ENCODE measurements at places on chromosomes 6 and 20.

- DNase-seq = no peak
These were observed 29.5 kb upstream of the IFNGR1 start for GRCh38 chr6:137248702-137249101.

GRCh38 chr6:144931172-144932035, 646.3 kb downstream of the UTRN start:
- DNase-seq = no peak

DNA sequence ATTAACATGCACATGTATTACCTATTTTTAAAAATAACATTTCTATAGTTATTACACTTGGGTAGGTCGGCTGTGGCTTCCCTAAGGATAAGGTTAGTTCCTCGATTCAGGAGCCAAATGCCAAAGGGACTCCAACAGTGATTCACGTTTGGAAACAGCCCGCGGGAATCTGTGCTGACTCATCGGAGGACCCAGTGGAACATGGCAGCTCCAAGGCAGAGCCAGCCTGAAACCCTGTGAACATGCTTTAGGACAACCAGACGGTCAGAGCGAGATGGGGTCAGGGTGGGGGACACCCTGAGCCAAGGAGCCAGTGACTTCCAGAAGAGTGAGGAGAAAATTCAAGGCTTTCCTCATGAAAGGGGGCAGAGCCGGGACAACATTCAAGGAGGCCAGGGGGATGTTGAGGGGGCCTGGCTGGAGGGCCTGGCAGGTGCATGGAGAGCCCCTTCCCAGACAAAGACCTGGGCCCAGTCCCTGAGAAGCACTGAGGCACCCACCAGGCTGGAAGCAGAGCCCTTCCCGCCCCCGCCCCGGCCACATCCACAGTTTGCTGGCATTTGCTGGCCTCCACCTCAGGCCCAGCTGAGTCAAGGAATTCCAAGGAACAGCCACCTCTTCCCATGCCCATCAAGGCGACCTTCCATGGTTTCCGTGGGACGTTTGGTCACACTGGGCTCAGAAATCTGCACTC, 133.2 kb downstream of the SNX5 start:
- no peak for DNase-seq

DNA sequence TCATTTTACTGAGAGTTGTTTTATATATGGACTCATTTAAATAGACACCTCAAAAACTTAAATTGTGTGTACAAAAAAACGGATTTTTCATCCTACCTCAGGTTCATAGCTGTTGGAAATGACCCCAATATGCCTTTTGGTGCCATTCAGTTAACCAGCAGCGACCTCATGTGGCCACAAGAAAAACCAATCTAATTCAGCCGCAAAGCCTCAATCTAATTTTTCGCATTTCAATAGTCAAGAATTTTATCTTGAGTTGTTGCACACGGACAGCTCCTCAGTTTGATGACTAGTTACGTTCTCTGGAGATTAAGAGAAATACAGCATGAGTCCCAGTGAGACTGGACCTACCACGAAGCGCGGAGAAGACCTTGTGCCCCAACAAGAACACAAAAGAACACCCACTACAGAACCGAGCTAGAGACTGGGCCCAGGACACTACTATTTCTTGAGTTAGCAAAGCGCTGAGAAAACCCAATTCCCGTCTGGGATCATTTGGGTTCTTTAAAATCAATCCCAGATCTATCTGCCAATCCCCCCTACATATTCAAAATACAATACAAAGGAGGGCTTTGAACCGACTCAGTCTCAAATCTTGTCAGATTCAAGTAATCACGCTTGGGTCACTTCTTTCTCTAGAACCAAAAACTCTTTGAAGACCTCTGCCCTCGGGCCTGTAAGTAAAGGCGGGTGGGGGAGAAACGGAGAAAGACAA, 1.1 kb downstream of the TCP11 start:
- DNase-seq = no peak

- no peak for DNase-seq
These were observed 129.5 kb upstream of the GGTLC1 start for GRCh38 chr20:24118034-24118433.

DNA sequence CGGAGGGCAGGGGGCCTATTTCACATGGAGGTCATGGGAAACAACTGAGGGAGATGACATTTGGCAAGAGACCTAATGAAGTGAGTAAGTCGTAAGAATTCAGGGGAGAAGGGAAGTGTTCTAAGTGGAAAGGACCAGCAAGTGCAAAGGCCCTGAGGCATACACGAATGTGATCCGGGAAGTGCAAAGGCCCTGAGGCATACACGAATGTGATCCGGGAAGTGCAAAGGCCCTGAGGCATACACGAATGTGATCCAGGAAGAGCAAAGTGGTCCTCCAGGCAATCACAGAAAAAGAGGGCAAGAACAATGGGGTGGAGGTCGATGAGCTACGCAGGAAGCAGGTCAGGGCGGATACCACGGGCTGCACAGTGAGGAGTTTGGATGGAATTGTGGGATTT, 24.2 kb upstream of the EXOC2 start:
- no peak for DNase-seq

DNA sequence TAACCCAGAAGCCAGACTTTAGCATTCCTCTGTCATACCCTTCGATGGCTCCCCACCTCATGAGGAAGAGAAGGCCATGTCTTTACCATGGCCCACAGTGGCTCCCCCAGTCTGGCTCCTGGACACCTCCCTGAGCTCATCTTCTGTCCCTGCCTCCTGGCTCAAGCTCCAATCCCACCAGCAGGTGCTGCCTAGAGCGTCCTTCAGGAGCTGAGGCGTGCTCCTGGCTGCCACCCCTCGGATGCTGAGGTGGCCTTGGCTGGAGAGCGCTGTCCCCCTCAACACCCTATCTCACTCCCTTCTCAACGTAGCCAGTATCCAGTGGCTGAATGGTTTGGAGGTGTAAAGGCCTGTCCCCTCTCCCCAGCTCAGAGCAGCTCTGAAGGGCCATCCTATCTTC, 47.4 kb upstream of the RANBP9 start:
- no peak for DNase-seq

GRCh38 chr6:124008000-124008987, 204.6 kb downstream of the NKAIN2 start:
- no peak for DNase-seq

GRCh38 chr6:31272436-31272835, 544 bp upstream of the HLA-C start:
- DNase-seq = no peak

DNA sequence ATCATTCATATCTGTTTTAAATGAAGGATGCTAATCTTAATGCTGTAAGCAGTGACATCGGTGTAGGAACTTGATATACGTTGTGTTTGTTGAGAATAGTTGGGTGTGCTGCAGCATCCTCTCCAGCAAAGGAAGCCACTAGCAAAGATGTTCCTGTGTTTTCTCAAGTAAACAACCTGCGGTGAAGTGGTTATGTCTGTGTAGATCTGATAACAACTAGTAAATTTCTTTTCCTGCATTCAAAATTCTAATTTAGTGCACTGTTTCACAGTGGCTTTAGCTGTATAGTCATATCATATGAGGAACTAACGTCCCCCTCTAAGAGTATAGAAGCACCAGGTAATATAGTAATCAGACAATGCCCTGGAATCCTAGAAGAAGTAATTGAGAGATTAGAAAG, 38.7 kb downstream of the NCOA7 start:
- DNase-seq = no peak

- DNase-seq = no peak
These were observed 16.2 kb upstream of the BLCAP start for GRCh38 chr20:37543828-37544227.

- DNase-seq = no peak
These were observed 441.4 kb downstream of the COL12A1 start for GRCh38 chr6:74764486-74764885.

DNA sequence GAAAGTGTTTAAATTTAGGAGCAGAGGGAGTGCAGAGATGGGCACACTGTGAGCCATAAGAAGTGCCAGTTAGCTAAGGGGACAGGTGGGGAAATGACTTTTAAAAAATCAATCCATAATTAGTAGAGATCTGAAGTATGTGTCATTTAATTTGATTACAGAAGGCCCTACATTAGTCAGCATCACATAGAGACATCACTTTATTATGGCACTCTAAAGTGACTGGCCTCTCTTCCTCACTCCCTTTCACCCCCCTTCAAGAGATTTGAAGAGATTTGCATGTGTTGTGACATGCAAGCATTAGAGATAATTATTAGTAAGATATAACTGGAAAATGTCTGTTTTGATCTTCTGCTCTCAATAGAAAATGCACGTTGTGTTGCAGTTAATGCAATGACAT, 86.7 kb downstream of the SLX4IP start:
- no peak for DNase-seq

DNA sequence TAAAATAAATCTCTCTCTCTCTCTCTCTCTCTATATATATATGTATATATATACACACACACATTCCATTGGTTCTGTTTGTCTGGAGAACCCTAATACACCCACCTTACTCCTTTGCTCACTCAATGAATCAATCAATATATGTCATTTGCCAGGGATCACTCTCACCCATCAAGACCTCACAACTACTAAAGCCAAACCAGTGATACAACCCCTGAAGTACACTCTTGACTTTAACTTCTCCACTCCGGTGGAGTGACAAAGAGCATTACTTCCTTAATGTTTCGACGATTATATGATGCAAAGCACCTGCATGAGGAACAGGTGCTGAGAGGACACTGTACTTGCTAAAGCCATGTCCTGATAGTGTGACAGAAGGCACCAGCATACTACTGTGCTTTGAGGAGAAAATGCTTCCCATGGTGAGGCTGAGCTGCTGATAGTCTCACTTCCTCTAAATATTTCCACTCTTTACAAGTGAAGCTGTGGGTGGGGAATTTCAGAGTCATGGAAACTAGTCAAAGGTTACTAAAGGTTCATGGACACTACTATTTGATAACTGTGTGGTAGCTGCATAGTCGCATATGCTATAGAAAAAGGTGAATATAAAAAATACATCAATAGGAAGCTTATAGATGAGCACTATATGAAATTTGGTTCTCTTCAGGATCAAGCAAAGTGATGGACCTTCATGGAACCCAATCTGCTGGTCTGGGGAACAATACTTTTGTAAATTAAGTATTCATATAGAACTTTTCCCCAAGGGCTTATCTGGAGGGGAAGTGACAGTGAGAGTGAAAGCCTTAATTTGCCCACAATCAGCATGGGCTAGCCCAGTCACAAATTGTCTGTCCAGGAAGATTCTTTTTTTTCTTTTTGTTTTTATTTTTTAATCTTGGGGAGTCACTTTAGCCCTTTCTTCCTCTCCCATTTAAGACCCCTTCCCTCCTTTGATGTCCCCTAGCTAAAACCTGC, 141.9 kb upstream of the NEDD9 start:
- DNase-seq = no peak

DNA sequence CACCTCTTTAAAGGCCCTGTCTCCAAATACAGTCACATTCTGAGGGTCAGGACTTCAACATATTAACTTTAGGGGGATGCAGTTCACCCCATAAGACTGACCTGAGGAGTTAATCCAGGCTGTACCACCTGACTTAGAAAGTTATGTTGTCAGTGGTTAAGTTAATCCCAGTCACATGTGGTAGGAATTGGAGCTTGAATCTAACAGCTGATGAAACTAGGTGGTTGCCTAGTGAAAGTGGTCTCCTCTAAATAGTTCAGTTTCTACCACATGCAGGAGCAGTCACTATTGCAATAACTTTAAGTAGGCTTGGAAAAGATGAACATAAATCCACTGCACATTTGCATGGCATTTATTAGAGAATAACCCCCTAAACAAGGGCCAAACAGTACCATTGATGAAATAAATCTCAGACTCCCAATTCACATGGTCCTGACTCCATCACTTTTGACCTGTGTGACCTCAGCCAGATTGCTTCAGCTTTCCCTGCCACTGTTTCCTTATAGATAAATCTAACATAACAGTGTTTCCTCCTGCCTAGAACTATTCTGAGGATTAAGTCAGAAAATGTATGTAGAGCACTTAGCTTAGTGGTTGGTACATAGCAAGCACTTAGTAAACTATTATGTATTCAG, 20.1 kb downstream of the SAMD5 start:
- DNase-seq = no peak

DNA sequence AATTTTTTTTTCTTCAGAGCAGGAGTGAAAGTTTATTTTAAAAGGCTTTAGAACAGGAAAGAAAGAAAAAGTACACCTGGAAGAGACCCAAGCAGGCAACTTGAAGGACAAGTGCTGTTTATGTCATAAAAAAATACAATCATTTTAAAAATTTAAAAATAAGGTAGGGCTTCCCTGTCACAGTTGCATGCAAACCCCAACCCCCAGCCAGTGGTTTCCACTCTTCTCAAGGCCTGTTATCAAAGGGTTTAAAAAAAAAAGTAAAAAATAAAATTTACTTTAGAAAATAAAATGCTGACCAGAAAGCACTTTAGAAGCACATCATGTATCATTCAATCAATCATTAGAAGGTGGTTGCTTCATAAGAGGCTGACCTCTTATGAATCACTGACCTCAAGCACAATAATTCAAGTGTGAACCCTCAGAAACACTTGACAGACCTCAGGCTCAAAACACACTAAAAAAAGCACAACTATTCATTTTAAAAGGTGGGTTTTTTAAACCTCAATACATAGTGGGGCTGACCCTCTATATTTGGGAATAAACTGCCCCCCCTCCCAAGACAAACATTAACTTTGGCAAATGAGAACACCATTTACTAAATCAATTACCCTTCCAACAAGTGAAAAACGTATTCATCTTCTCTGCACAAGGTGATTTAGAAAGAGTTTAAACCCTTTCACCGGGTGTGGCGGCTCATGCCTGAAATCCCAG, 15.6 kb downstream of the ILRUN start:
- no peak for DNase-seq

DNA sequence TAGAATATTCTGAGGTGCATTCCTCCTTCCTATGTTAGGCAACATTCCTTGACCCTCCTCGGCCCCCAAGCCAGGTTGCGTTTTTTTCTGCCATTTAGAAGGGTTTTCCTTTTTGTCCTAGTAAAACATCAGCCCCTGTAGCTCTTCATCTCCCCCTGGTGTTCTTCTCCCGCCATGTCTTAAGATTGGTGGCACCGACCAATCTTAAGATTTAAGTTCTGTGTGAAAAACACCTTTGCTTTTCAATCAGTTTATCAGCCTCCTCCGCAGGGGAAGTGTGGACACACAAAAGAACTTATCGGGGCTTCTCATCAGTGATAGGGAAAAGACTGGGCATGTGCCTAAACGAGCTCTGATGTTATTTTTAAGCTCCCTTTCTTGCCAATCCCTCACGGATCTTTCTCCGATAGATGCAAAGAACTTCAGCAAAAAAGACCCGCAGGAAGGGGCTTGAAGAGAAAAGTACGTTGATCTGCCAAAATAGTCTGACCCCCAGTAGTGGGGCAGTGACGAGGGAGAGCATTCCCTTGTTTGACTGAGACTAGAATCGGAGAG, 719 bp upstream of the EDN1 start:
- DNase-seq = no peak

- no peak for DNase-seq
These were observed 515.2 kb upstream of the JARID2 start for GRCh38 chr6:14730654-14731053.

DNA sequence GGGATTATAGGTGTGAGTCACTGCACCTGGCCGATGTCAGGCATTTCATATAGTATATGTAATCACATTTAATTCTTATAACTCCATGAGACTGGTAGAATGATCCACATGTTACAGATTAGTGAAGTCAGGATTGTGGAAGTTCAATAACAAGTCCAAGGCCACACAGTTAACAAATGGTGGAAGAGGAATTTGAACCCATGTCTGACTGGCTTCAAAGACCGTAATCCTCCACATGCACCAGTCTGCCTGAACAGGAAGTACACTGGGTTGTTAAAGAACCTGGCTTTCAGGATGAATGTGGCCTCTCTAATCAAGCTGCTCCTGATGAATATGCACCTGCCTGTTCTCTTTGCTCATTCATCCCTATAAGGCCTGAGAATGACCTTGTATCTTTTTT, 122.0 kb upstream of the HDAC2 start:
- no peak for DNase-seq

GRCh38 chr20:48682529-48683363, 145.1 kb downstream of the PREX1 start:
- peak; percentile 38 for DNase-seq
